Neural crest cell (in vitro differentiated cells): ENCODE measurements at places on chromosomes 12 and 14. TPM values are rescaled to one million over a fixed set of nuclear protein-coding genes. Genes with fewer than 3 reads are reported as not detected.

GRCh38 chr12:7154042-7154441, 23.9 kb downstream of the CLSTN3 start:
- H3K27ac ChIP-seq: no peak overlapping the region
- no peak for DNase-seq
- H3K27me3 ChIP-seq: no peaks in the 10 kb centered on the region
- no peaks in the 10 kb centered on the region for H3K4me1 ChIP-seq

- peak; percentile 62 for DNase-seq
- peaks cover 3% of the 10 kb centered on the region for H3K27me3 ChIP-seq
- H3K27ac ChIP-seq: peak overlapping the region; percentile 98
- H3K36me3 ChIP-seq: peaks cover 8% of the 10 kb centered on the region
- H3K4me3 ChIP-seq: peak overlapping the region; percentile 91
These were observed 4.7 kb downstream of the NAB2 start for GRCh38 chr12:57093415-57094207.

GRCh38 chr12:93135286-93136239, 206.5 kb upstream of the EEA1 start:
- no peak overlapping the region for H3K27ac ChIP-seq
- peaks cover 13% of the 10 kb centered on the region for H3K4me1 ChIP-seq
- no peak overlapping the region for H3K4me3 ChIP-seq
- H3K36me3 ChIP-seq: no peaks in the 10 kb centered on the region

DNA sequence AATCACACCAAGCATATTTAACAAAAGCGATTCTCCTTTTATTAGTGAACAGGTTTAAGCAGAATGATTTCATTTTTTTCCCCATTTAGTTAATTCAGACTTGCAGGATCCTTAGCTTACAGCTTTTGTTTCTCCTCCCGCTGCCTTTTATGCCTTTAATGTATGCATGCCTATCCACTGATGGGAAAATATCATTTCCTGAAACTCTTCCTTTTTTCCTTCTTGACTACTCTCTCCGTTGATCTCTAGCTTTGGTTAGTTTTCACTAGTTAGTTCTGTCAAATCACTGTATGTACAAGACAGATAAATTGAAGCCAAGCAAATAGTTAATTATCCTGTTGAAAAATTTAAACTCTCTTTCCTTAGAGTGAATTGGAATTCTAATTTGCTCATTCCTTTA, 26.3 kb downstream of the NKX2-1 start:
- no peaks in the 10 kb centered on the region for H3K36me3 ChIP-seq
- H3K27ac ChIP-seq: no peak overlapping the region
- no peaks in the 10 kb centered on the region for H3K4me1 ChIP-seq
- no peak overlapping the region for H3K4me3 ChIP-seq
- no peak for DNase-seq

GRCh38 chr12:56581418-56582145, 48.5 kb downstream of the BAZ2A start:
- H3K27me3 ChIP-seq: no peaks in the 10 kb centered on the region
- no peak overlapping the region for H3K27ac ChIP-seq
- no peak for DNase-seq
- peaks cover 4% of the 10 kb centered on the region for H3K36me3 ChIP-seq
- no peaks in the 10 kb centered on the region for H3K4me1 ChIP-seq

DNA sequence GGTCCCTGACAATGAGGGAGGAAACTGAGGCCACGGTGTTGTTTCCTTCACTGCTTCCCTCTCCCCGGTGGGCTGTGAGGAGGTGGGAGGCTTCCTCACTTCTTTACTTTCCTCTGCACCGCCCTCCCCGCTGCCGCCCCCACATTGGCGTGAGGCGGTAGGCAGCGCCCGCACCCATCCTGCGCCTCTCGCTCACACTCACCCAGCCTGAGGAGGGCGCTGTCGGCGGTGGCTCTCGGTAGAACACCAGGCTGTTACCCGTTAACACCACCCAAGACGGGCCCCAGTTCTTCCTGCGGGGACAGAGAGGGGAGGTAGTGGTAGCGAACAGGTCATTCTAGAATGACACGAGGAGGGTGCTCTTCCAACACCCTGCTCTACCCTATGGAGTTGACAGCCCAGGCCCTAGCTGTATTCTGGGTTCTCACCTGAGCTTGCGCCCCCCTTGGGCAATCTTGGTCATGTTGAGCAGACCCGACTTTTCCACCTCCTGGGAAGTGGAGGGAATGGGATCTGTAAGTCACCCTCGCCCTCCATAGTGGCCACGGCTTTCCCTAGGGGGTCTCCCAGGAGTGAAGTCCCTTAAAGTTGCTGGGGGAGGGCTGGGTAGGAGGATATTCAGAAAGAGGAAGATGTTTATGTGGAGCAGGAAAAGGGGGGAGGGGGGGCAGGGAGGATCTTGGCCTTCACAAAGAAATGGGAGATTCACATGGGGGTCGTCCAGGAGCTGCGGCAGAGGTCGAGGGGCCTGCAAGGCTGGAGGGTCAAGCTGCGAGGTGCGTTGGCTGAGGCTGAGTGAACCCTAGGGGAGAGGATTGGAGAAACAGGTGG, 3.3 kb downstream of the ARHGAP9 start:
- no peaks in the 10 kb centered on the region for H3K36me3 ChIP-seq
- H3K27ac ChIP-seq: no peak overlapping the region
- H3K4me1 ChIP-seq: peaks cover 4% of the 10 kb centered on the region
- no peak overlapping the region for H3K4me3 ChIP-seq
- peaks cover 100% of the 10 kb centered on the region for H3K27me3 ChIP-seq

GRCh38 chr14:76918782-76919394, 92.7 kb downstream of the LRRC74A start:
- peaks cover 83% of the 10 kb centered on the region for H3K4me1 ChIP-seq
- peak overlapping the region; percentile 75 for H3K4me3 ChIP-seq
- no peaks in the 10 kb centered on the region for H3K36me3 ChIP-seq
- peak overlapping the region; percentile 96 for H3K27ac ChIP-seq
- H3K27me3 ChIP-seq: no peaks in the 10 kb centered on the region

DNA sequence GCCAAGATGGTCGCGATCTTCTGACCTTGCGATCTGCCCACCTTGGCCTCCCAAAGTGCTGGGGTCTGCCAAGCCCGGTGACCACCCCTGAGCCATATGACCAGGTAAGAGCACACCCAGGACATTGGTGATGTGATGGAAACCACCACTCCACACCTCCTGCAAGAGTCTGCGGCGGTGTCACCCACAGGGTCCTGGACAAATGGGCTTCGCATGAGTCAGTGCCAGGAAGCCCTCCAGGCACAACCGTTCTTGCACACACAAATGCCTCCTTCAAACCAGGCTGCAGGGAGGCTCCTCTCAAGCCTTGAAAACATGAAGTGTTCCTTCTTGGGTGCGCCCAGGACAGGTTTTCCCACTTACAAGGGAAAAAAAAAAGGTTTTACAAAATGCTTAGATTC, 16.6 kb downstream of the PITPNM2 start:
- peaks cover 2% of the 10 kb centered on the region for H3K36me3 ChIP-seq
- H3K4me1 ChIP-seq: peaks cover 9% of the 10 kb centered on the region
- H3K27ac ChIP-seq: no peak overlapping the region
- DNase-seq: no peak
- no peak overlapping the region for H3K4me3 ChIP-seq
- no peaks in the 10 kb centered on the region for H3K27me3 ChIP-seq

DNA sequence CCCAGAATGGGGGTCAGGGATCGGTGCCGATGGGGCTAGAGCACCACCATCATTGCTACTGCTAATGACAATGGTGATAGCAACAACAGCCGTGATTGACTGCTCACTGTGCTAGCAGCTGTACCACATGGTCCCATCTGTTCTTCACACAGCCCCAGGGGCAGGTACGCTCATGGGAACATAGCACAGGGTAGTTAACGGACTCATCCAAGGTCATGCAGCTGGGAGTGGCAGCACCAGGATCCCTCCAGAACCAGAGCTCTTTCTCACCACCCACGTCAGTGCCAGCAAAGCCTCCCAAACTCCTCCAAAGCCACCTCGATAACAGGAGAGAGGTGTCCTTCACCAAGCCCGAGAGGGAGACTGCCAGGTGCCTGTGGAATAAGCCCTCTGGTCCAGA, 11.2 kb upstream of the DYNC1H1 start:
- no peak overlapping the region for H3K27ac ChIP-seq
- H3K36me3 ChIP-seq: no peaks in the 10 kb centered on the region
- DNase-seq: no peak
- peaks cover 12% of the 10 kb centered on the region for H3K4me1 ChIP-seq

- H3K27me3 ChIP-seq: peaks cover 20% of the 10 kb centered on the region
- no peak for DNase-seq
- peaks cover 14% of the 10 kb centered on the region for H3K4me1 ChIP-seq
- H3K36me3 ChIP-seq: no peaks in the 10 kb centered on the region
- H3K27ac ChIP-seq: no peak overlapping the region
These were observed 653.9 kb upstream of the TBX3 start for GRCh38 chr12:115337693-115338543.

DNA sequence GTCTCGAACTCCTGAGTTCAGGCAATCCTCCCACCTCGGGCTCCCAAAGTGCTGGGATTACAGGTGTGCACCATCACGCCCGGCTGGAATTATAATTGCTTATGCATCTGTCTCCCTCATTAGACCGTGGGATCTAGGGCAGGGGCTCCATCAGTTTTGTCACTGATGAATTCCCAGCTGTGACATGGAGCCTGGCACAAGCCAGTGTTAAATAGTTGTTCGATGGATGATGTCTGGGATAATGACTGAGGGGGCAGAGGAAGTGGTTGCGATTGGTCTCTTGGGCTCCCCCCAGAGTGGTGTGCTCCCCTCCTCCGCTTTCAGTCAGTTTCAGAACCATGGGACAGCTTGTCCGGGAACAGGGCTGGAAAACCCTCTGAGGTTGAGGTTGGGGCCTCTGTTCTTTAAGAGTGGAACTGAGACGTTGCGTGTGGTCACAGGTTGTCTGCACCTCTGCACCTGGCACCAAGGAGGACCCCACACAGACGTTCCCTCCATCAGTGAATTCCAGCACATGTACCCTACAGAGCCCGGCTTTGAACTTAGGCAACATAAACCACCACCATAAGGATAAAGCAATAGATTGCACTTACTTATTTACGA, 30.8 kb upstream of the BATF start:
- no peaks in the 10 kb centered on the region for H3K4me1 ChIP-seq
- H3K4me3 ChIP-seq: no peak overlapping the region
- H3K27me3 ChIP-seq: peaks cover 3% of the 10 kb centered on the region
- no peak for DNase-seq
- H3K36me3 ChIP-seq: no peaks in the 10 kb centered on the region
- H3K27ac ChIP-seq: no peak overlapping the region

GRCh38 chr14:102509746-102510615, at the start of gene ANKRD9:
TSS of gene ANKRD9 (minus strand) at chr14:102509776. CDS start at chr14:102507889, 1,887 bp downstream.
- H3K4me1 ChIP-seq: peaks cover 36% of the 10 kb centered on the region
- peak within 1 kb of the TSS; percentile 90 for H3K4me3 ChIP-seq
- peaks cover 3% of the 10 kb centered on the region for H3K36me3 ChIP-seq
- H3K27me3 ChIP-seq: no peaks in the 10 kb centered on the region
- peak; percentile 94 for DNase-seq

DNA sequence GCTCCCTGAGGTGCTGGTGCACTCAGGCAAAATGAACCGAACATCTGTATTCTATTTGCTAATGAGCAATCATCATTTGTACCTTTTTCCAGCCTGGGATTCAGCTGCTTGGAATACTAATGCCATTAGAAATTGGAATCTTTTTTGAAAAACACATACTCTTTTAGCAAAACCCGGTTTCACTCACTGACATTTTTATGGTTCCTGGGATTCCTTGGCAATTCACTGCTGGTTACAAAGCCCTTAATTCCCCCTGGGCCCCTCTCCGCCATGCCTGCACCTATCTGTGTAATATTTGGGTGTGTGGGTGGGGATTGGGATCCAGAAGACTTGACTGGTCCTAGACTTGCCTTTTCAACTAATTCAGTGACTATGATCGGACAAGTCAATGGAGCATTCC, 199.1 kb downstream of the FOXN3 start:
- H3K4me3 ChIP-seq: no peak overlapping the region
- H3K27me3 ChIP-seq: no peaks in the 10 kb centered on the region
- DNase-seq: no peak
- no peak overlapping the region for H3K27ac ChIP-seq
- peaks cover 16% of the 10 kb centered on the region for H3K4me1 ChIP-seq
- no peaks in the 10 kb centered on the region for H3K36me3 ChIP-seq

GRCh38 chr14:71651228-71651627, 281.0 kb upstream of the RGS6 start:
- H3K4me3 ChIP-seq: no peak overlapping the region
- H3K27me3 ChIP-seq: no peaks in the 10 kb centered on the region
- peak overlapping the region; percentile 1 for H3K27ac ChIP-seq
- DNase-seq: no peak

DNA sequence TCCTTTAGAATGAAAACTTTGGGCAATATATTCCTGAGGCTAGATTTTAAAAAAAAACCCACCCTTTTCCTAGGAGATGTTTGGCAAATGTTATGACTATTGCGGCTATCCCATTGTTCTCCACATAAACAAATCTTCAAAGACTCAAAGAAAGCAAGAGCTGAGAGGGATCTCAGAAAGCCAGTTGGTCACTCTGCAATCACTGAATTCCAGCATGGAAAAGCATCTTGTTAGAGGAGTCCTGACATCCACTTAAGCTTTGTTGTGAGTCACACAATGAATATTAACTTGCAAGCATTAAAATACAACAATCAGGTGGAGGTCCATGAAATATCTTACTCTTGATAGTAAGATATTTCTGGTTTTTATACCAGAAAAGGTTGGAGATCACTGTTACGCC, 11.0 kb upstream of the PTPRB start:
- H3K4me3 ChIP-seq: no peak overlapping the region
- peaks cover 17% of the 10 kb centered on the region for H3K4me1 ChIP-seq
- H3K27me3 ChIP-seq: peaks cover 3% of the 10 kb centered on the region
- no peaks in the 10 kb centered on the region for H3K36me3 ChIP-seq

GRCh38 chr12:54489857-54490256, 7.7 kb upstream of the NCKAP1L start:
- H3K4me1 ChIP-seq: no peaks in the 10 kb centered on the region
- no peaks in the 10 kb centered on the region for H3K27me3 ChIP-seq
- no peak overlapping the region for H3K27ac ChIP-seq

DNA sequence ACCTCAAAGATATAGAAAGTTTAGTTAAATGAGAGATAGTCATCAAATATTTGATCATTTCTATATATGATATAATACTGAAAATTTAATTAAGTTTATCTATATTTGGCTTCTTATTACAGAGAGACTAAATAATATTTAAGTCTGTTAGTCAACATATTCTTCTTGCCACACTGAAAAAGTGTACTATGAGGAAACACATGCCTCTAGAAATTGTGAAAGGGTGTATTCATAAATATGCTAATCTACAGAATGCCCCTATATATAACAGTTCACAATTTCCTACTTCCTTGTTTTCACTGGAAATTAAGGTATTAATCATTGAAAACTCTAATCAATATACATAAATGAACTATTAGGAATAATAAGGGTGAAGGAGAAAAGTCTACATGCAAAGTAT, 31.4 kb upstream of the ETV6 start:
- no peak overlapping the region for H3K27ac ChIP-seq
- H3K36me3 ChIP-seq: no peaks in the 10 kb centered on the region
- DNase-seq: no peak
- no peaks in the 10 kb centered on the region for H3K4me1 ChIP-seq

GRCh38 chr14:90742729-90743128, 73.5 kb downstream of the TTC7B start:
- H3K4me1 ChIP-seq: no peaks in the 10 kb centered on the region
- no peak overlapping the region for H3K4me3 ChIP-seq
- no peak for DNase-seq
- peak overlapping the region; percentile 65 for H3K27ac ChIP-seq

- no peak overlapping the region for H3K4me3 ChIP-seq
- no peak for DNase-seq
- no peaks in the 10 kb centered on the region for H3K4me1 ChIP-seq
- H3K36me3 ChIP-seq: no peaks in the 10 kb centered on the region
- no peak overlapping the region for H3K27ac ChIP-seq
These were observed 19.7 kb upstream of the PLEKHD1 start for GRCh38 chr14:69464829-69465228.

GUCY2C gene
- total RNA-seq: not detected in 2 replicates

AVPR1A gene
- total RNA-seq: not detected in 2 replicates

CLEC4D gene
- total RNA-seq: not detected in 2 replicates

OR6C2 gene
- not detected in 2 replicates for total RNA-seq

KRT83 gene
- total RNA-seq: not detected in 2 replicates

SERPINA5 gene
- total RNA-seq: 1.0 and 1.4 TPM in 2 replicates
